ENCODE measurements at places on chromosomes 7 and 10.

- peak; percentile 32 for DNase-seq
These were observed 94.5 kb downstream of the PTPRE start for GRCh38 chr10:128001363-128001745.

GRCh38 chr10:101986624-101986971 lies 69.4 kb downstream of the ARMH3 start:
- DNase-seq = no peak

GRCh38 chr7:121414436-121414835 lies 18.3 kb upstream of the FAM3C start:
- DNase-seq = no peak

- no peak for DNase-seq
These were observed 273.4 kb upstream of the CSTF2T start for GRCh38 chr10:51972733-51973346.

GRCh38 chr7:108152198-108152597 lies 22.0 kb upstream of the LAMB4 start:
- no peak for DNase-seq

DNA sequence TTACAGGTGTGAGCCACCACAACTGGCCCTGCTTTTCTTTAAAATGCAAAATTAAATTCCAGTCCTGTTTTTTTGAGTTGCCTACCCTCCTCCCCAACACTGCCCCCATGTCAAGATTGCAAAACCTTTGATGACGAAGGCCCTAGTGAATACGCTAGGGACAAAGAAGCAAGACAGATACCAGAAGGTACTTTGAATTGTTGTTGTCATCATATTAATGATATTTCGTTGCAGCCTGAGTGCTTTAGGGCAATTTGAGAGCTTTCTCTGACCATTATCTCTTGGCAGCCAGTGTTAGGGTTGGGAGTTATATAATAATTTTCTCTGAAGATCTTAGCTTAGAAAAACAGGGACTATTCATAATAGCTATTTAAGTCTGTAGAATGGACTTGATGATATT lies 7.1 kb downstream of the CCSER2 start:
- no peak for DNase-seq

- DNase-seq = no peak
These were observed 42.5 kb downstream of the ABLIM1 start for GRCh38 chr10:114615600-114616007.

DNA sequence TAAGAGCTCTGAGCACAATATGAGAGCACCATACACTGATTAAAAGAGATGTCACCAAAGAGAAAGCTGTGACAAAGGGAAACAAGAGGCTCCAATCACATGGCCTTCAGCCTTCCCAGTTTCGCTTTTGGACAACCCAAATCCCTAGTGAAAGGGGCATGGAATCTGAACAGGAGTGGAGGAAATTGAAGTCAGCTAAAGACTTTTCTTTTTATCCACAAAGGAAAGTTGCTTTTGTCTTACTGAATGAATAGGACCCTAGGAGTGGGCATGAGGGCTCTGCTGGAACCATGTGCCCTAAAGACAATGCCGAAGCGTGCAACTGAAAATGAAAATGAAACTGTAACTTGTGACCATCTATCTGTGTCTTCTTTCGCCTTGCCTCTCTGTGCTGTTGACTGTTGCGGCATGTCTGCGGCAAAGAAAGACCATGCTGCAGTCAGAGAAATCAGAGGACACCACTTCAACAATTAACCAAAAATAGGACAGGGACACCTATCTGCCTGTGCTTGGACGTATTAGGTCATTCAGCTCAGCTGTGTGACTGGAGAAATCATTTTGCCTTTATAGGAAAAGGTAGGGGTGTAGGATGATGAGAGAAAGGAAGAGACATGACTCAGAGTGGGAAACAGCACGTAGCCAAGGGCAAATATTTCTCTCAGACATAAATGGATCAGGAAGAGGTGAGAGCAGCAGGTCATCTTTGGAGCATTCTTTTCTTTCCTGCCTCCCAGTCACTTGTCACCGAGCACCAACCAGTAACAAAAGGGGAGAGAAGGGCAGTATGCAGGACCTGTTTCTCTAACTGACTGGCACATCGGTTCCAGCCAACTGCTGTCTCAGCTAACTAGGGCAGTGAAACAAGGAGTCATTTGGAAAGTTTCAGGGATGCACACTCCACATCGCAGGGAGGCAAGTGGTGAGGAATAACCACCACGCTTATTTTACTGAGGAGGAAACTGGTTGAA lies 12.3 kb downstream of the CAV2 start:
- no peak for DNase-seq

- DNase-seq = no peak
These were observed 82.8 kb upstream of the FGFR2 start for GRCh38 chr10:121680879-121681655.

GRCh38 chr7:143008007-143008901 lies 18.7 kb downstream of the OR9A2 start:
- peak; percentile 95 for DNase-seq

GRCh38 chr7:2713978-2714377 lies 26.0 kb downstream of the AMZ1 start:
- no peak for DNase-seq
